Fibroblast of lung (primary cell): ENCODE measurements at places on chromosomes 2 and 18.

GRCh38 chr18:56756966-56757365 lies 105.8 kb downstream of the WDR7 start:
- no peak for DNase-seq

- peak; percentile 1 for DNase-seq
Measured at GRCh38 chr18:53417003-53417402, 807.5 kb downstream of the MBD2 start.

DNA sequence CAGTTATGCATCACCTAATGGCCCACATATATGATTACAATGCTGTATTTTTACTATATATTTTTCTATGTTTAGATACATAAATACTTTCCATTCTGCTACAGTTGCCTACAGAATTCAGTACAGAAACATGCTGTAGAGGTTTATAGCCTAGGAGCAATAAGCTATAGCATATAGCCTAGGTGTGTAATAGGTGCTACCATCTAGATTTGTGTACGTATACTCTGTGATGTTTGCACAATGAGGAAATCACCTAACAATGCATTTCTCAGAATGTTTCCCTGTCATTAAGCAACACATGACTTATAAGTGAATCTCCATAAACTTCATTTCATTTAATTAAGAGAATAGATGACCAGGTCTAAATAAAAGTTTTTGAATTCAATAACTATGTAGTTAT lies 43.5 kb downstream of the SLC38A11 start:
- no peak for DNase-seq

GRCh38 chr2:26035090-26035743 lies 1.3 kb downstream of the RAB10 start:
- no peak for DNase-seq

DNA sequence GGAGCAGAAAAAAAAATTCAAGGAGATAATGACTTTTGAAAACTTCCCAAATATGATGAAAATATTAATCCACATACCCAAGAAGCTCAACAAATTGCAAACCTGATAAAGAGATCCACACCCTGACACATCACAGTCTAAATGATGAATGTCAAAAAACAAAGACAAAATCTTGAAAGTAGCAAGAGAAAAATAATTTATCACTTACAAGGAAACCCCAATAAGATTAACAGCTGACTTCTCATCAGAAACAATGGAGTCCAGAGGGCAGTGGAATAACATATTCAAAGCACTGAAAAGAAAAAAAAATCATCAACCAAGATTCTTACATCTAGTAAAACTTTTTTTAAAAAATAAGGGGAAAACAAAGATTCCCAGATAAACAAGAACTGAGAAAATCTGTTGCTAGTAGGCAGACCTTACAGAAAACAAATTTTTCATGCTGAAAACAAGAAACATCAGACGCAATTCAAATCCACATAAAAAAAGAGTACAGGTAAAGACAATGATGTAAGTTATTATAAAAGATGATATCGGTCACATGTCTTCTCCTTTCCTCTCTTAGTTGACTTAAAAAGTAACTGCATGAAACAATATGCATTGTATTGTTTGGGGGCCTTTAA lies 21.3 kb downstream of the SLC66A2 start:
- no peak for DNase-seq

DNA sequence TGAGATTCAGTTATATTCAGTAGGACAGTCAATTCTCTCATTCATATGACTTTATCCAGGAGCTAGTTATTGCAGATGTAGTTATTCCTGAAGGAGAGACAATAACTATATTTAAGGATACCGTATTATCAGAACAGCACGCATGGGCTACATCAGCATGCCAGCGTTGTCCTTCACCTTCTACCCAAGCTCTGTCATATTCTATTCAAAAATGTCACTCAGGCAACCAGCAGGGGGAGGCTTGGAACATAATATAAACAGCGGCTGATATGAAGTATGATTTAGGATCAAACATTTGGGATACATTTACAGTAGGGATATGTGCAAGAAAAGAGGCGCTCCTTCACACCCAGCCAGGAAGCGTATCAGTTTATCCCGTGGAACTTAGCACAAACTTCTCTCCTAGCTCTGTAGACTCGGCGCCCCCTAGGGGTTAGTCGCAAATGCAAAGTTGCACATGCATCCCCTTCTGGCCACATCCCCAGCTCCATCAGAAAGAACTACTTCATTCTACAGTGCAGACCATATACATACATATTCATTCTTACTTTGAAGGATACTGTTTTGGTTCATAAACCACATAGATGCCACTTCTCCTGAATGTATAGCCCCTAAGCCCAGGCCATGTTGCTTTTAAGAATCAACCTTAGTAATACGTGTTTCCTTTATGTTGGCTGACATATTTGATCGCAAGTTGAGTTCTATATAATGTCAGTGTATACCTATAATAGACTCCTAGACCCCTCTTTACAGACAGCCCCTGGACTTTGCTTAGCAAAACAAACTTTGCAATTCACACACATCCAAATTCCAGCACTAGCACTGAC lies 759.4 kb downstream of the ADCYAP1 start:
- DNase-seq = no peak

DNA sequence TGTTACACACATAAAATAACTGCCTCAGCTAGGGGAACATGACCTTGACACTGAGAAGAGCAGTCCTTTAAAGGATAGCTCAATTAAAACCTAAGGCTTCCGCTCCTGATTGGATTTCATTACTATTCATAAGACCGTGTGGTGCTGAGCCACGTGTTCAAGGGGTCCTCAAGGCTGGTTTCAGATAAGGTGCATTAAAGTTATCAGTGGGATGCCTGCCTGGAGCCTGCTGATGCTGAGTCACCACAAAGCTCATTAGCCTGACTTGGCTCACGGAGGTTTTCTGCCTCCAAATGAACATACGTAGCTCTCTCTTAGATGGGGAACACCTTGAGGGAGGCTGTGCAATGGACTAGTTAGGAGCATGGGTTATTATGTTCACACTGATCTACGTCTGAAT lies 518.9 kb downstream of the TDRD15 start:
- DNase-seq = no peak

DNA sequence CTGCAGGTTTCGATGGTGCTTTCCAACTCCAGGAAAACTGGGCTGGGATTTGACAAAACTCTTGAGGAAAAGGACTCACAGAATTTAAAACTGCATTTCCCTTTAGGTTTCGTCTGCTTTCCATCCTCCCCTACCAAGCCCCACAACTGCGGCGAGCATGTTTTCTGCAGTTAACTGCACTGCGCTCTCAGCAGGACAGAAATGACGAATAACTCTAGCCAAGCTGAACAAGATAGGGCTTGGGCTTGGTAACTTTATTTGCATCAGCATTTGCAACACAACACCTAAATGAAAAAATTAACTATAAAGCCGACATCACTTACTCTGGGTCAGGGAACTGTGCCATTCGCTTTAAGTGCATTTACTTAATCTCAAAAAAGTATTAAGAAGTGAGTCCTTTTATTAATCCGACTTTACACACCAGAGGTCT lies 669 bp upstream of the PIKFYVE start:
- DNase-seq = no peak

- DNase-seq = no peak
Measured at GRCh38 chr2:163593982-163594381, 141.8 kb downstream of the FIGN start.

DNA sequence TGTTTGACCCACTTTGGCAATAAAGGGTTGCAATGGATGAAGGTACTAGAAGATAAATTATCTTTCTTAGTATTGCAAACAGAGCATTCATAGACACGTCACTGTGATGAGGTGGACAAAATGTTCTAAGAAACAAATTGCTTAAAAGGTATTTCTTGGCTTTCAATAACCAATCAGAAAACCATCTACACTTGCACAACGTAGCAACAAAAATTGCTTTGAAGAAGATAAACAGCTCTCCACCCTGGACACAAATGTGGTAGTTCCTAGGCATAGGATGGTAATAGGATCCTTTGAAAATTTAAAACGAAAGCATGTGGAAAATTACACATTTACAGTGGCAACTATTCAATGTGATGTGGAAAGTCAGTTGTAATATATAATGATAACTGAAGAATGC lies 439.9 kb upstream of the ETAA1 start:
- peak; percentile 74 for DNase-seq

DNA sequence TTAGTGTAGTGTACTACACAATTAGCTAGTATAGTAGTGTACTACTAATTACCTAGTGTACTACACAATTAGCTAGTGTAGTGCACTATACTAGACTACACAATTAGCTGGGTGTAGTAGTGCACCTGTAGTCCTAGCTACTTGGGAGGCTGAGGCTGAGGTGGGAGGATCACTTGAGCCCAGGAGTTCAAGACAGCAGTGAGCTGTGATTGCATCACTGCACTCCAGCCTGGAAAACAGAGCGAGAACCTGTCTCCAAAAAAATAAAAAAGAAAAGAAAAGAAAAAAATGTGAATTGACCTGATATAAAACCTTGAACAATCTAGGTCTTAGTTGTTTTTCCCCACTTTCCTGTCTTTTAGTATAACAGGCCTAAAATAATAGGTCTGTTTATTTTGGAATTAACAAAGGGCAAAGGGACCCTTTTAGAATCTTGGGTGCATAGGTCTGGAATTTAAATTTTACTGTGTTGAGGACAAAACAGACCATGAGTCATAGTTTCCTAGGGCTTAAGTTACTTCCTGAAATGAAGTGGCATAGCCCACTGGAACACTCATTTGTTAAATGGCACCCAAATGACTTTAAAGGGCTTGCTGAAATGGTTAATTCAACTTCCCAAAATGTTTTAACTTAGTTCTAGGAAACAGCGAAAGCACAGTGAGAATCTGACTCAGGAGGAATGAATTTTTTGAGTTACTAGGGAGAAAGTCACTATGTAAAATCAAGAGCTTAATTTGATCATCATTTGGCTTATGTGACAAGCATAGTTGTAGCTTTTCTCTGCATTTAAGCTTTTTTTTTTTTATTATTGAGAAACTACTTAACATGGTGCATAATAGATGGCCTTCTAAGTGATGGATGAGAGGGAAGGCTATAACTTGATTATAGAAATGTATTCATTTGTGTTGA lies 50.7 kb upstream of the ARL5A start:
- DNase-seq = peak; percentile 19

GRCh38 chr2:208279236-208279635 lies 13.2 kb downstream of the PIKFYVE start:
- no peak for DNase-seq

- no peak for DNase-seq
Measured at GRCh38 chr2:126888046-126888445, 10.6 kb upstream of the TEX51 start.

DNA sequence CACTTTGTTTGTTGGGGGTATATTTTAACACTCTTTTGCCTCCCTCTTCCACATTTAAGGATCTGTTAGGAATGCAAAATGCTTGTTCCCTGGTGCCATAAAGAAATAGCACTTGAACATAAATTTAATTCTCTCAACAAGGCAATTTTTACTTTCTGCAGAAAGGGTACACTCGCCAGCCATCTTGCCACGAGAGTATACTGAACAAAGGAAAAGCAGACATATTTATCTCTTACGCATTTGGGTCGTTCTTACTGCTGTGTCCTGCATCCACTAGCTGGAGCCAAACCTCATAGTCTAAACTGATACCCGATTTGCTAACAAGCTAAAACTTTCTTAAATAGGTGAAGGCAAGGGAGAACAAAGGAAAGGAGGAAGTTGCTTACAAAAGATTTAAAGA lies 129.5 kb downstream of the B3GNT2 start:
- DNase-seq = no peak

GRCh38 chr2:25402477-25402876 lies 60.8 kb upstream of the DNMT3A start:
- no peak for DNase-seq

GRCh38 chr2:54092940-54093339 lies 22.5 kb upstream of the ACYP2 start:
- DNase-seq = no peak

DNA sequence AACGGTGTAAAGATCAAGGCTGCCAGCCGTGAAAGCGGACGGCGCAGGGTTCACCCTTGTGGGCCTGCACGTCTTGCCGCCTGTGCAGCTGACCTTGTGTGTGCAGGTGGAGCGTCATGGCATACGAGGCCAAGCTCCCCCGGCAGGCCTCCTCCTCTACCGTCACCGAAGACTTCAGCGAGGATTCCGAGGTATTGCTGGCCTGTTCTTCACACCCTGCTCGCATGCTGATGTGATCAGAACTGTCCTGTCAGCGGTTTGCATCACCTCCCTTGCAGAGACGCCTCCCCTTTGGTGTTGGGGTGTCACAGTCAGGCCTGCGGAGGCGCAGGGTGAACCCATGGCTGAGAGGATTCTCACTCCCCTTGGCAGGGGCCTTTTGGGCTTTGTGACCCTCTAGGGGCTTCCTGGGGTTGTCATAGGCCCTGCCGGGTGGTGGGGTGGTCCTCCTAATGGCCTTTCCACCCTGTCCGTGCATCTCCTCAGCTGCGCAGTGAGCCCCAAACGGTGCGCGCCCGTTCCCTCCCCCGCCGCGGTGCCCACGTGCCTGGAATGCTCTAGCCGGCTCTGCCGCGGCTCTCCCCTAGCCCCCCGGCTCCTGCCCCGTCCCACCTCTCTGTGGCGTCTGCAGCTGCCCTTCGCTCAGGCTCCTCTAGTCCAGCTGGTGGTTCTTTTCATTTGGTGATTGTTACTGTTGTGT lies 92.5 kb downstream of the DGKD start:
- DNase-seq = no peak

GRCh38 chr18:52888014-52888413 lies 548.0 kb downstream of the DCC start:
- DNase-seq = no peak

DNA sequence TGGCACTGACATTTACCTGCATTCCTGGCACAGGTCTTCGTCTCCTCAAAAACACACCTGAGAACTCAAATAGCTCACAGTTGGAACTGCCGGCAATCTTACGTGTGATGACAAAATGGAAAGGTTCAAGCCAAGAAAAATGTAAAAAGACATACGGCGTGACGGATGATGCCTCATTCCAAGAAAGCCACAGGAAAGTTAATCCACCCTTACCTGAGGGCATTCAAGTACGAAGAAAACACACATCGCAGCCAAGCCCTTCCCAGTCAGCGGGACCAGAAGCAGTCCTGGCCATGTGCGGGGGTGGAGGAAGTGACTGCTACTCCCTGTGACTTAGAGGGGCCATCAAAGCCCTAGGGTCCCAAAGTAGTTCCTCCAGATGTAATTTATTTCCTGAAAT lies 986.3 kb upstream of the CELF4 start:
- no peak for DNase-seq

GRCh38 chr2:26469092-26469710 lies 8.7 kb downstream of the OTOF start:
- peak; percentile 71 for DNase-seq

- no peak for DNase-seq
Measured at GRCh38 chr2:191190435-191190834, 39.6 kb upstream of the STAT4 start.

DNA sequence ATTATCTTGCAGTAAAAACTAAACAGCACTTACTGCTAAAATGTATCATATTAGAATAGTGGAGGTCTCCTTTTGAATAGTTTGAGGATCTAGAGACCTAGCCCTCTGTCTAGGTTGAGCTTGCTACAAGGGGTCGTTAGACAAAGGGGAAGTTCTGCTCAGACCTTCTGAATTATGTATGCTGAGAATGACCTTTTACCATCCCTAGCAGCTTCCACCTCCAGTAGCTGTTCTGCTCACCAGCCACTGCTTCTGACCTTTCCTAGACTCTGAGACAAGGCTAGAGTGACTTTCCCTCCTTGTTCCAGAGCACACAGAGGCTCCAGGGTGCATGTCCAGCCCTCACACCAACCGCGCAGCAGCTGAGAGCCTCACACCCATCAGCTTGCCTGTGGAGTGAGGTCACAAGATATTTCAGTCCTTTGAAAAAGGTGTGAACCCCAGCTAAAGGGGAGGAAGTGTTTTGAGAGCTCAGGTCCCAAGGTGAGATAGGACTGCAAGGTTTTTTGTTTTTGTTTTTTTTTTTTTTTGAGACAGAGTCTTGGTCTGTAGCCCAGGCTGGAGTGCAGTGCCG lies 289.3 kb upstream of the TNP1 start:
- no peak for DNase-seq

GRCh38 chr2:63872571-63873328 lies 31.1 kb downstream of the UGP2 start:
- peak; percentile 58 for DNase-seq
